ENCODE measurements at places on chromosomes 7 and 10.

DNA sequence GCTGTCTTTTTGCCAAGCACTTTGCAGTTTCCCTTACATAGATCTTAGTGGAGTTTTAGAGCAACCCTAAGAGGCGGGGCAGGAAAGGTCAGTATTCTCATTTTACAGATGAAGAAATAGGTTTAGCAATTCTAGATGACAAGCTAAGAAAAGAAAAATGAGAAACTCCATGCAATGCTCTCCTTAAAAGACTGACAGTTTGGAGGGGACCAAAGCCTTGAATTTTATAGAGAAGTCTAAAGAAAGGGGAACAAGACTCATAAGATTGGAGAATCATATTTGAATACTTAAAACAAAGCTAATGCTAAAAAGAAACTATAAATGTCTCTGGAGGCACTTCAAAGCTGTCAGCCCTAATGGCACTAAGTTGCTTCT lies 19.6 kb downstream of the CEP55 start:
- DNase-seq: no peak

- DNase-seq: no peak
These were observed 355.9 kb downstream of the SFMBT2 start for GRCh38 chr10:7054915-7055314.

- DNase-seq: no peak
These were observed 268.1 kb downstream of the HPSE2 start for GRCh38 chr10:98967601-98968000.

- no peak for DNase-seq
These were observed 17.6 kb downstream of the DNTT start for GRCh38 chr10:96321822-96322221.

- no peak for DNase-seq
These were observed 11.9 kb downstream of the PLAU start for GRCh38 chr10:73922864-73923133.

- DNase-seq: no peak
These were observed 75.5 kb upstream of the PCGF5 start for GRCh38 chr10:91144961-91145360.

GRCh38 chr10:31304291-31304970 lies 14.6 kb upstream of the ZEB1 start:
- DNase-seq: no peak

DNA sequence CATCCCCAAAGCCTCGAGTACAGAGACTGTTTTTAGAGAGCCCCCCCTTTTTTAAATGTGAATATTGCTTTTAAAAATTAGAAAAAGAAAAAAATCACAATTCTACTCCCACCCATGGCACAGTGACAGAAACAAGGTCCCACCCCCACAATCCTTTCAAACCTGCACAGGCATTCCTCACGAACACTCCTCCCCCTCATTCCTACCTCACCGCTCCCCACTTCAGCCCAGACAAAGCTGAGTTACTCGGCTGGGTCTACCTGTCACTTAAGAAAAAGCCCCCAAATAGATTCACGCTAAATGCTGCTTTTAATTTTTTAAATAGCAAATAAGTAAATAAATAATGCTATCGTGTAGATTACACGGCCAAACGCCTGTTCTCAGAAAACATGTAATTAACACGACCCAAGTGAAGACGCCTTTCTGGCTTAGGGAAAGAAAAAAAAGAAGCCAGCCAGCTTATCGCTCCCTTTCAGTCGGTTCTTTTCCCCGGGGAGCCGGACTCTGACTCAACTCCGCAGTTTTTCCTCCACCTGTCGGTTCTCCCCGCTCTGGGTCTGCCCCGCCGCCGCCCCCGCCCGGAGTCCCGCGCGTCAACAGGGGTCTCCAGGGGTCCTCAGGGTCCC lies 739 bp downstream of the MPP7 start:
- DNase-seq: no peak

GRCh38 chr10:43863859-43864591 lies 215.3 kb upstream of the ZNF32 start:
- no peak for DNase-seq

- DNase-seq: no peak
These were observed 975.2 kb downstream of the SORCS1 start for GRCh38 chr10:106189292-106189691.

DNA sequence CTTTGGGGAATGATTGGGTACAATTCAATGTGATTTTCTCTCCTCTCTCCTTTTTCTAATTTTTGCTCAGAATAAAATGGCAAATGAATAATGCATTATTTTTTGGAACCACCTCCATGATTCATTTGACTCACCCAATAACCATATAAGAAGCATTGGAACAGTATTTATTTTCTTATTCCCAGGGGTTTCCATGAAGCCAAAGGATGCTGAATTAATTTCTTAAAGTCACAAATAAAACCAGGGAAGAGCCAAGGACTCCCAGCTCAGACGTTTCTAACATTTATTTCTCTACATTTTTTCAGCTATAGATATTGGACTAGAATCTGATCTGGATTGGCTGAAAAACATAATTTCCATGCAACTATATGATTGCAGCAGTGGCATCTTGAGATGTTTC lies 735.2 kb upstream of the ANKRD30A start:
- DNase-seq: no peak

DNA sequence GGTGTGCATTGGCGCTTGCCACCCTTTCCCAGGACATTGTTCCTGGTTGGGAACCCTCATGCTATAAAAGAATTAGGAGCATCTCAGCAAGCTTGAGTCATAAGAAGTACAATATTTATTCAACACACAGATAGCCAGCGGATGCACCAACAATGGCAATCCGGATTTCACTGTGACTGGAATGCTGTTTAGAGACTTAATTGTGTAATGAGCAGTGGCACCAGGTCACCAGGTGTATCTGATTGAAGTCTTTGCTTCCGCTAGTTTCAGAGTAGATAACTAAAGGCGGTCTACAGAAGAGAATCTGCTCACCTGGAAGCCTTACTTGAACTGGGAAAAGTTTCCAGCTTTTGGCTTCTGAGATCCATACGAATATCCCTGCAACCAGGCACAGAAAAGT lies 772.3 kb upstream of the GHITM start:
- DNase-seq: no peak

DNA sequence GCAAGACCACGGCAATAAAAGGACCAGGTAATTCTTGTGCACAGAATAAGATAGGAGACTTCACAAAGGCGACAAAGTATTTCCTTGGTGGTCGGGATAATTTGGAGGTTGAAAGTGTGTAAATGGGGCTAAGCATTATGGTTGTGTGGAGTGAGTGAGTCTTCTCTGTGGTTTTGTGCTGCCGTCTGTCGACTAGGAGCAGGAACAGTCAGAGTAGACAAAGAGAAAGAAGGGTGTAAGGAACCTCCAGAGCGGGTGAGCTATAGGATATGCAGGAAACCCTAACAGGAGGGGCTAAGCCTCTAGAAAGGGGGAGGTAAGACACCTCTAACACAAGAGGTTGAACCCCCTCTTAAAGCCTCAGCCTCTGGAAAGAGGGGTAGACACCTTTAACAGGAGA lies 201.6 kb downstream of the SH2D4B start:
- no peak for DNase-seq

- DNase-seq: no peak
These were observed 126.4 kb downstream of the CCDC3 start for GRCh38 chr10:12875100-12875499.

DNA sequence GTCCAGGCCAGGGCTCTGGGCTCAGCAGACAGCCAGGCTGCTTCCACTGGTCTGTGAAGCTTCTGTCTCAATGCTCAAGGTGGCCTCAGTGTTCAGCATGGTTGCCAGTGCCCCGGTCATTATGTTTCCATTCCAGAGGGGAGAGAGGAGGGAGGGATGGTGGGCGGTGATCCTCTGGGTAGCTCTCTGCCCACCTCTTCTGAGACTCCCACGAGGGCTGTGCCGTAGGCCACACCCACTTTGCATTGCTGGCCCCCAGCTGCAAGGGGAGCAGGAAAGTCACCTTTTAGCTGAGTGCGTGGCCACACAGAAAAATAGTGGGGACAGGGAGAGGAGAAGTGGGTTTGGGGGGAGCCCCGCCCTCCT lies 42.5 kb downstream of the FOXK1 start:
- no peak for DNase-seq

GRCh38 chr7:103129702-103130549 lies 19.0 kb downstream of the NAPEPLD start:
- DNase-seq: no peak

DNA sequence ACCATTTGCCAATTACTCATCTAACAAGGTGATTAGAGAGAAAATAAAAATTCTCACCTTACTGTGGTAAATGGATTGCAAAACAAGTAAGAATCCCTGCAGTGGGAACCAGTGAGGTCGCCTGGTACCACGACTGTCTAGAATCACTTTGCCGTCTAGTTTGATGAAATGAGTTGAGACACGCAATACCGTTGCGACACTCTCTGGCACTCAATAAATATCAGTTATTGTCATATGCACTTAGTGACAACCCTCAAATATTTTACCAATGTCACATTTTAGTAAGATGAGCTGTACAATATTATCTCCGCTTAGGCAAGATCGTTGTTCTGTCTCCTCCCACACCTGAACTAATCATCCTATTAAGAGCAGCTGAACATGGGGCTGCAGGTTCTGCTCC lies 114.4 kb upstream of the ADARB2 start:
- no peak for DNase-seq

- no peak for DNase-seq
These were observed 1.1 kb downstream of the ENTPD1 start for GRCh38 chr10:95756809-95757684.

- DNase-seq: no peak
These were observed 66.0 kb downstream of the ST7 start for GRCh38 chr7:117019287-117019686.

- DNase-seq: no peak
These were observed 96.4 kb downstream of the CUX1 start for GRCh38 chr7:101913851-101914250.

DNA sequence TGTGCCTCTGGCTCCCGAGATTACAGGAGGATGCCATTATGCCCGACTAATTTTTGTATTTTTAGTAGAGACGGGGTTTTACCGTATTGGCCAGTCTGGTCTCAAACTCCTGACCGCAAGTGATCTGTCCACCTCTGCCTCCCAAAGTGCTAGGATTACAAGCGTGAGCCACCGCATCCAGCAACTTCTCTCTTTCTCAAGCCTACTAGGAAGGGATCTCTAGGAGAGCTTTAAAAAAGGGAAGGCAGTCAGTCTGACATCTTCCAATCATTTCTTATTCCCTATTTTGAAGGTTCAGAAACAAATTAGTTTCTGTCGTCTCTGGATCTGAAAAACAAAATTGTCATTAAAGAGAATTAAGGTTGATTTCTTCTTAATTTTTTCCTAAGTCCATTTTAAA lies 2.5 kb upstream of the TMEM26 start:
- DNase-seq: no peak

GRCh38 chr7:46156086-46156485 lies 235.0 kb upstream of the IGFBP3 start:
- no peak for DNase-seq

- no peak for DNase-seq
These were observed 24.0 kb upstream of the KMT2C start for GRCh38 chr7:152459724-152460251.

DNA sequence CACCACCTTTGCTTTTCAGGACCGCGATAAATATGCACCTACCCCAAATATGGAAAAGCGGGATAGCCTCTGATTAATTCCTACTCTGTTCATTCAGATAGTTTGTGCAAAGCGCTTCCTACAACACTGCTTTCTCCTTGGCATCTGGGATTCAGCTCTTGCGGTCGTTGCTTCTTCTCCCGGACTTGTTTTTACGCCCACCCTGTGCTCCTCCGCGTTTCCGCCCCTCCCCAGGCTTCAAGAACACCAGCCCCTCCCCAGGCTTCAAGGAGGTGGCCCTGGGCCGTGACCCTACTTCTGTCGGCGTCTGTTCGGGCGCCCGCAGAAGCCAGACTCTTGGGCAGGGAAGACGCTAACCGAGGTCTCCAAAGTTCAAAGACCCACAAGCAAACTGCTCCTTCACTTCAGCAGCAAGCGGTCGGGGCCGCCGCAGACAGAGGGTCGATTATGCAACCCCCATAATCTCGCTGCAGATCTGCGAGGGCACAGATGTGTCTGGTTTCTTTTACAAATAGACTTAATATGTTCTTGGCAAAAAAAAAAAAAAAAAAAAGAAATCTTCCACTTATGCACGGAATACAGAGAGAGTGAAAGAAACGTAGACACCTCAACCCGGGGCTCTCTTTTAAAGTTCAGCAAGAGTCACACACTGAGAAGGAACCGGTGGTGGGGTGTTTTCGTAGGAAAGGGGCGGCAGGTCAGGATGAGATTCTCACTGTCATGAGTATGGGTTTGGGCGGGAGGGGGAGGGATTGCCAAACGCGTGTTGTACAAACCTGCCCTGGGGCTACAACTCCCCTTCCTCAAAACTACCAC lies 1.9 kb downstream of the DLX5 start:
- no peak for DNase-seq

- no peak for DNase-seq
These were observed 446.5 kb upstream of the FOXK1 start for GRCh38 chr7:4235596-4235995.

DNA sequence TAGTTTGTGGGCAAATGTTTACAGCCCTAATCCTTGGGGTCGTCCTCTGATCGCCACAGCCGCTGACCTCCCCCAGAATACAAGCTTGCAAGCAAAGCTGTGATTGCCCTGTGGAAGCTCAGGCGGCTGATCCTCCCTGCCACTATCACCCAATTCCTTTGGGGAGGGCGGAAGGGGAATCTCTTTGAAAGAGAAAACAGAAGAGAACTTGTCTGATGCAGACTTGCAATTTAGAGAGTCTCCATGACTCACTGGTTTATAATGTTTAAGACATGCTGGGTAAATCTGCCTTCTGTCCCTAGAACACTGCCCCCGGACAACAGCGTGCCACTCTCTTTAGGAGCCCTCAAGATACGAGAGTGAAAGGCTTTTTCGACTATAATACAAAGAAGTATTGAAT lies 75.5 kb downstream of the NRP1 start:
- no peak for DNase-seq

GRCh38 chr10:80207768-80208370 lies 2.5 kb upstream of the ANXA11 start:
- DNase-seq: no peak

DNA sequence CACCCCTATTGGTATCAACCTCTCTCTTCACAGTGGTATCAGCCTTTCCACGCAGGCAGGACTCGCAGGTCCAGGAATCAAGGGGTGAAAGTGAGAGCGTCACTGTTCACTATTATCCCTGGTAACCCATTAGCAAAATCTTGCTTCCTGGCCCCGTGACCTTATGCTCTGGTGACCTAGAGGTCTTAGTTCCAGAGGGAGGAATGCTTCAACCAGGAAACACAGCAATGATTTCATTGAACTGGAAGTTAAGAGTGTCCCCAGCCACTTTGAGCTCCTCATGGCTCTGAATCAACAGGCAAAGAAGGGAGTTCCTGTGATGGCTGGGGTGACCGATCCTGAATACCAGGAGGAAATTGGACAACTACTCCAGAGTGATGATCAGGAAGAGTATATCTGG lies 90.6 kb downstream of the CUL2 start:
- DNase-seq: no peak

- DNase-seq: peak; percentile 60
These were observed 52.4 kb upstream of the GTF2IRD1 start for GRCh38 chr7:74401137-74401859.

GRCh38 chr7:112669306-112669705 lies 120.9 kb downstream of the TMEM168 start:
- no peak for DNase-seq

GRCh38 chr10:92995509-92995908 lies 65.1 kb upstream of the CYP26C1 start:
- DNase-seq: no peak
